ENCODE measurements at places on chromosomes 11 and 22. TPM values are rescaled to one million over a fixed set of nuclear protein-coding genes. Genes with fewer than 3 reads are reported as not detected.

FAT3 gene
- polyA plus RNA-seq = 3.9 TPM

LRRC75B gene
- polyA plus RNA-seq = 2.9 TPM

DNA sequence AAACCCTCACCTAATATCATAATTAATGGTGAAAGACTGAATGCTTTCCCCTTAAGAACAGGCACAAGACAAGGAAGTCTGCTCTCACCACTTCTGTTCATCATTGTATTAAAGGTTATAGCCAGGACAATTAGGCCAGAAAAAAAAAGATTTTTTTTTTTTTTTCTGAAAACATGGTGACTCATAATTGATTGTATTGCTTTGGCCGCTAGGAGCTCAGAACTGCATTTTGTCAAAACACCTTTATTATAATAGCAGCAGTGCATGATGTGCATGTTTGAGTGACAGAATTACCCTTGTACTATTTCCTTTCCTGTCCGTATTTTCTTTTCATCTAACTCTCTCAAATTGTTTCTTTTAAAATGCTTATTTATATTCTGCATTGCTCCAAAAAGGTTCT, 98.1 kb downstream of the RNF169 start:
- H3K27me3 ChIP-seq = no peaks in the 10 kb centered on the region
- H3K4me3 ChIP-seq = no peak overlapping the region
- no peak for DNase-seq
- peaks cover 15% of the 10 kb centered on the region for H3K4me1 ChIP-seq
- H3K36me3 ChIP-seq = peaks cover 13% of the 10 kb centered on the region

DNA sequence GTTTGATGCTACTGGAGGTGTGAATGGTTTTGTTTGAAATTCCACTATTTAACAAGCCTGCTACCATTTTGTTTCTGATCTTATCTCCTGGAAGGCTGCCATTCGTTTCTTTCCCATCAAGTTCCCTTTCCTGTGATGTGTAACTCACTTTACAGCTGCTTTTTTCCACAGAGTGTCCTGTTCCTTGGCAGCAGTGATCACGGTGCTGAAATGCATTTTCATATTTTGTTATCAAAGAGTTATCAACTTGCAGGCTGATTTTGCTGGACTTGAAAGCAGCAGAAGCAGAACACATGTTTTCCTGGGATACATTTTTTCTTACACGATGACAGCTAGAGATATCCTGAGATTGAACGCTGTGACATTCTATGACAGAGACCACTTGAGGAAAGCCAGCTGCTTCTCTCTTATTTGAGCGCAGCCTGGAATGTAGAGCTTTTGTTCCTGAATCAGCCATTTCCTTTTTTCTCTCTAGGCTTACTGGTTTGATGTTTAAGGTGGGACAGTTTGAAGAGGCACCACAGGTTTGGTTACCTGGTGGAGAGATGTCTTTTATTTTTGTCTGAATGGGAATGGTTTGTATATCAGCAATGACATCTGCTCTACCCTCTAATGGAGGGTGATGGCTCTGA, 34.7 kb downstream of the PRR14L start:
- DNase-seq = no peak
- no peak overlapping the region for H3K4me3 ChIP-seq
